ENCODE measurements at places on chromosomes 2 and 18.

DNA sequence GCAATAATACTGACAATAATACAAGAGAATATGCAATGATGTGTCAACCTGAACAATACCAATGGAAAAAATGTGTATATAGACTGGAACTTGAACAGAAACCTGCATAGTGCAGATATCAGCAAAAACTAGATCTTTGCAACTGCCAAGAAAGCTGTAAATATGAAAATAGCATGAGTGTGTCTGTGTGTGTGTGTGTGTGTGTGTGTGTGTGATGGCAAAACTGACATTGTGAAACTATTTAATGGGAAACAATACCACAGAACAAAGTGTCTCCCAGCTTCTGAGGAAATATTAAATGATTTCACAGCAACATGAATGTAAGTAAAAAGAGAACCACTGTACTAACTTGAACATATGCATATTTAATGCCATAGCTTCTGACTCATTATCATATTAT, 558.2 kb upstream of the LINC00305 start:
- DNase-seq, result no peak

- no peak for DNase-seq
These were observed 169.3 kb downstream of the KCNE4 start for GRCh38 chr2:223221139-223221835.

DNA sequence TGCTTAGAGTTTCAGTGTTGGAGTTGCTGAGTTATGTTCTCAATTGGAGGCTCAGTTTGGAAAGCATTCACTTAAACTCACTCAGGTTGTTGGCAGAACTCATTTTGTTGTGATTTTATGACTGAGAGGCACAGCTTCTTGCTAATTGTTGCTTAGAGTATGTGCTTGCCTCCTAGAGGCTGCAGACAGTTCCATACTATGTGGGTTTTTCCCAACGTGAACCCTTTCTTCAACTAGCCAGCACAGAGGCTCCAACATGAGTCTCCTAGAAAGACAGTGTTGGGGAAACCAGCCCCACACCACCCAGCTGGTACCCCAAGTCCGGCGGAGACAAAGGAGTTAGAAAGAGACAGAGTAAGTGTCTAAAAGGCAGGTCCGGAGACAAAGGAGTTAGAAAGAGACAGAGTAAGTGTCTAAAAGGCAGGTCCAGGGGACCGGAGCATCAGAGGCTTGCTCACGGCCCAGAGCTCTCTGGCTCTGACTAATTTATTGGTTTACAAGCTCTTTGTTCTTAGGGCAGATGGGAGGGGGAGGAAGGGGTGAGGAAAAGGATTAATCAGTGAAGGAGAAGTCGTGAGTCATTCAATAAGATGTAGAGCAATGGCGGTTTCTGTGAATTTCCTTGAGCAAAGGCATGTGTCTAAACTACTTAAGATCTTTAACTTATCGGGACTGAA, 999.7 kb upstream of the LRRTM1 start:
- DNase-seq, result peak; percentile 12

GRCh38 chr2:220670511-220670910, 901.6 kb downstream of the EPHA4 start:
- no peak for DNase-seq

DNA sequence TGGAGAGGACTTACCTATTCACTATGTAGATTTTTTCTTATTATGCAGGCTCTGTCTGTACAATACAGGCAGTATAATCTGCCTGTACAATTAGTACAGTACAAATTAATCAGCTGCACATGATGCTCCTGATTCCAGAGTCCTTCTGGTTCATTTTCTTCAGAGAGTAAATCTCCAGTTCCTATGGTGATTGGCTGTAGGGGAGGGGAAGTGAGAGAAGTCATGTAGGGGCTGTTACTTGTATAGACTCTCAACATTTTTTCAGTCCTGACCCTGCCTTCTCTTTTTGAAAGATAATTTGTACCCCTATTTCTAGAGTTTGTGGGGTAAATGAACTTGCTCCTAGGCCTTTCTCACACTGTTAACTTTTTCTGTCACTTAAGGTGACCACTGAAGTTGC, 54.5 kb downstream of the PTPN4 start:
- no peak for DNase-seq

DNA sequence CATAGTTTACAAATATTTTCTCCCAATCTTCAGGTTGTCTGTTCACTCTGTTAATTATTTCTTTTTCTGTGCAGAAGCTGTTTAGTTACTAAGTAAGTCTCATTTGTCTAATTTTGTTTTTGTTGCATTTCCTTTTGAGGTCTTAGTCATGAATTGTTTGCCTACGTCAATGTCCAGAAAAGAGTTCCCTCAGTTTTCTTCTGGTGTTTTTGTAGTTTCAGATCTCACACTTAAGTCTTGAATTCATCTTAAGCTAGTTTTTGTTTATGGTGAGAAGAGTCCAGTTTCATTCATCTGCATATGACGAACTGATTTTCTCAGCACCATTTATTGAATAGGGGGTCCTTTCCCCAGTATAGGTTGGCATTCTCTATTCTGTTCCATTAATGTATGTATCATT, 1252.2 kb upstream of the TMEFF2 start:
- no peak for DNase-seq

DNA sequence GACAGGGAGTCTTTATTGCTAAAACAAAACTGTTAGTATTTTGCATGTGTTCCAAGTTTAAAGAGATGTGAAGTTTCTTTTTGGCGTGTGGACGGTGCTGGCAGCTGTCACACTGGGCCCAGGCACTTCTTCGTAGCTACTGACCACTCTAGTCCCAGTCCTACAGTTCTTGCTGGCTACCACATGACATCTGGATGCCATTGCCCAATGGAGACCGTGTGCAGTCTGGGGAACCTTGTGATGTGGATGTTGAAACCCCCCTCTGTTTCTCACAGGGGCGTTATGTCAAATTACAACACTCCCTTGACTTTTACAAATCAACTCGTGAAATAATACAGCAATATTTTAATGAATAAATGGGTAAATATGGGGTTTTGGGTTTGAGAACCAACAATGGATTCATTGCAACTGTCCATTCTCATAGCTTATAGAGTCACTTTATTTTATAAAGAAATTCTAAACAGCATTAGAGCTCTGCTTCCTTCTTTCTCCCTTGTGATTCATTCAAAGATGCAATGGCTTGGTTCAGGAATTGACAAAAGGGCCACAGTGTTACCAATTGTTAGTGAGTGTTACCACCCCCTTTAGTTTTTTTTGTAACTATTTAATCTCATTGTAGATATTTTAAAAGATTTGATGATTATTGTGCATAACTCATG, 1.2 kb downstream of the GPD2 start:
- DNase-seq, result no peak

GRCh38 chr18:63247926-63248325, 71.6 kb downstream of the BCL2 start:
- no peak for DNase-seq

DNA sequence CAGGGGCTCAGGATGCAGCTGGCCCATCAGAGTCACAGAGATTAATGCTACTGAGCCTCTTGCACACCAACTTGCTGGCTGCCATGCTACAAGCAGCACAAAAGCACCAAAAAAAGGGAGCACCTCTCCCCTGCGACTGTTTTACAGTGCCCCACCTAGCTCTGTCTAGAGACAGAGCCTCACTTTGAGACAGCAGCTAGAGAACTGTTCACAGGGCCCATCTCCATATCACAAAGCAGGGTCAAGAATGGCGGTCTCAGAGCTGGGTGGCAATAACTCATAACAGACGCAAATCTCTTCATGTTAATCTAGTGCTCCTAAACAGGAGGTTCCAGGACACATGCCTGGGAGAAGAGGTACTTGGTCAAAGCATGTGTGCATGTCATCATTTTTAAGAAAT, 953.0 kb downstream of the DCDC2C start:
- no peak for DNase-seq

GRCh38 chr2:174438146-174438886, 42.8 kb downstream of the SCRN3 start:
- DNase-seq, result no peak

- no peak for DNase-seq
These were observed 83.0 kb downstream of the ACSL3 start for GRCh38 chr2:222943820-222944219.

- no peak for DNase-seq
These were observed 10.1 kb downstream of the VIL1 start for GRCh38 chr2:218428846-218429558.

GRCh38 chr2:43748333-43748732, 25.5 kb upstream of the DYNC2LI1 start:
- no peak for DNase-seq

DNA sequence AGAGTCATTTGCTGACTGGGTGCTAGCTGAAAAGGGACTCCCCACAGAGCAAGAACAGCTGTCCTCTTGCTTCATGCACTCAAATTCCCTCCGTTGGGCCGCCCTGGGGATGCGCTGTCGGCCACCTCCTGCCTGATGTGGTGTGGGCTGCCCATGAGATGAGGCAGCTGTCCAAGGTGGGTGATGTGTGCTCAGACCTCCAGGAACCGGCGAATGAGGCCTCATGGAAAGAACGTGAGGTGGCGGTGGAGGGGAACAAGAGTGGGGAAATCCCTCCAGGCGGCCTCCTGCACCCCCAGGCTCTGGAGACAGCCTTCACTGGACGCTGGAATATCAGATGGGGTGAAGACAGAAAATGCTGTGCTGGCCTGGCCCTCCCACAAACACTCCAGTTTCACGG, 79.8 kb downstream of the LONRF2 start:
- DNase-seq, result no peak

- no peak for DNase-seq
These were observed 87.2 kb upstream of the POU3F3 start for GRCh38 chr2:104766683-104767082.

GRCh38 chr2:71832844-71833243, 314.8 kb downstream of the CYP26B1 start:
- no peak for DNase-seq

All from nephron progenitor cell (in vitro differentiated cells).